ENCODE measurements at places on chromosomes 7 and 10.
A peak's percentile ranks its signal among the peaks of the same experiment; 100 is the strongest.

- DNase-seq, result no peak
Measured at GRCh38 chr7:896346-897075, 20.2 kb downstream of the GET4 start.

GRCh38 chr7:17549406-17549805 is 251.0 kb downstream of the AHR start:
- DNase-seq, result no peak

- no peak for DNase-seq
Measured at GRCh38 chr7:16465469-16466361, at the start of gene SOSTDC1. Gene SOSTDC1 (minus strand): TSS chr7:16465738. CDS start chr7:16465668, 70 bp downstream.

DNA sequence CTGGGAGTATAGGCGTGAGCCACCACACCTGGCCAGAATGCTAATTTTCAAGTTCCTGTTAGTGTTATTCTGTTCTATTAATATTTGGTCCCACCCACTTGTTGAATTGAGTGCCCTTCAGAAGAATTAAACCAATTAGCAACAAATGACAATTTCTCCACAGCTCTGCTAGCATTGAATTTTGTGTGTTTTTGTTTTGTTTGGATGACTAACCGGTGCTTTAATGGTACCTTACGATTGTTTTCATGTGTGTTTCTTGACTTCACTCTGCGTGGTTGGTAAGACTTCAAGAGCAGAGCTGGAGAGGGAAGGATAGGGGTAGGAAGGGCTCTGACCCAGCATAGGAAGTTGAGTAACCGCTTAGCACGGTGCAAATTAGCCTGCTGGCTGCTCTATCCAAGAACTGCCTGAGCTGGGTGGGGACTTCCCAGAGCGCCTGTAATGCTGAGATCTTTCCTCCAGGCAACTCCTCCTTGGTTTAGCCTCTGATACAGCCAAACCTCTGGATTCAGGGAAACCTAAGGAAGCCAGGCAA is 4.6 kb downstream of the ARPC1B start:
- peak; percentile 94 for DNase-seq

Data from pulmonary artery endothelial cell (primary cell).